Mammary epithelial cell (primary cell): ENCODE measurements at places on chromosomes 11 and 22.

GRCh38 chr22:37897807-37898206 is 8.3 kb upstream of the MICALL1 start:
- no peak for DNase-seq

- DNase-seq, result no peak
Measured at GRCh38 chr11:78666675-78667160, 92.1 kb upstream of the NARS2 start.

- no peak for DNase-seq
Measured at GRCh38 chr22:26587991-26588613, 1.8 kb downstream of the TPST2 start.

GRCh38 chr11:35114906-35115687 is 23.9 kb upstream of the CD44 start:
- no peak for DNase-seq

DNA sequence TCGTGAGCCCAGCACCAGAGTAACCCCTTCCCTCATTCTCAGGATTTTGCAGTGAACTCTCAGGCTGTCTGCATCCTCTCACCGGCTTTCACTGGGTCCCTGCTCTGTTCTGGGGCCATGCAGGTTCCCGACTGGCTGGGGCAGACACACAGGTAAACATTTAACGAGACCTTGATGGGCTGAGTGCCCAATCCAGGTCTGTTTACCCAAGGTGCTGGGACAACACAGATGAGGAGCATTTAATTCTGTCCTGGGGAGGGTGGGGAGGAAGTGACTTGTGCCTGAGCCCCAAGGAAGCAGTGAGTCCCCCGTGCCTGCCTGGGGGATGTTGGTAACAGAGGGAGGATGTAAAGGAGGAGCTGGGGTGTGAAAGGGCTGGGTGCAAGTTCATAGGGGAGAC is 4.4 kb downstream of the BIK start:
- no peak for DNase-seq

DNA sequence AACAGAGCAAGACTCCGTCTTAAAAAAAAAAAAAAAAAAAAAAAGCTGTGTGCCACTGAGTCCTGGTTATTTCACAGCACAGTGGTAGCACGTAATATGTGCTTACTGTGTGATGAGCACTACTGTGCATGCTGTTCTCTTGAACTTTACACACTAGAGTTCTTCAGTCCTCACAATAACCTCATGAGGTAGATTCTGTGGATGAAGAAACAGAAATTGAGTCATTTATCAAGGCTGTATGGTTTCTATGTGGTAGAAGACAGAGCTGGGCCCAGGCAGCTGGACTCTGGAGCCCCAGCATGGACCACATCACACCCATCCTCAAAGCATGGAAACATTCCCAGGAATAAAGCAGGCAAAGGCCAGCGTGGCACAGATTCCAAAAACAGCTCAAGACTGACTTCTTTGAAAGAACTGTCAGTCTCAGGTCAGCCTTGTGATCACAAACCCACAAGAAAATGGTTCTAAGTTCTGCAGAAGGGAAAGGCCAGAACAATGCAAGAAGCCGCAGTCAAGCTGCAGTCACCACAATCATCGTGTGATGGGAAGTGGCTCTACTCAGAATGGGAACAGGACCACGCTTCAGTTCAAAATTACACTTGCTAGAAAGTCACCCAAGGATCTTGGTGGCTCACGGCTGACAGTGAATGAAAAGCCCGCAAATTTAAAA is 49.5 kb downstream of the MICAL3 start:
- no peak for DNase-seq

DNA sequence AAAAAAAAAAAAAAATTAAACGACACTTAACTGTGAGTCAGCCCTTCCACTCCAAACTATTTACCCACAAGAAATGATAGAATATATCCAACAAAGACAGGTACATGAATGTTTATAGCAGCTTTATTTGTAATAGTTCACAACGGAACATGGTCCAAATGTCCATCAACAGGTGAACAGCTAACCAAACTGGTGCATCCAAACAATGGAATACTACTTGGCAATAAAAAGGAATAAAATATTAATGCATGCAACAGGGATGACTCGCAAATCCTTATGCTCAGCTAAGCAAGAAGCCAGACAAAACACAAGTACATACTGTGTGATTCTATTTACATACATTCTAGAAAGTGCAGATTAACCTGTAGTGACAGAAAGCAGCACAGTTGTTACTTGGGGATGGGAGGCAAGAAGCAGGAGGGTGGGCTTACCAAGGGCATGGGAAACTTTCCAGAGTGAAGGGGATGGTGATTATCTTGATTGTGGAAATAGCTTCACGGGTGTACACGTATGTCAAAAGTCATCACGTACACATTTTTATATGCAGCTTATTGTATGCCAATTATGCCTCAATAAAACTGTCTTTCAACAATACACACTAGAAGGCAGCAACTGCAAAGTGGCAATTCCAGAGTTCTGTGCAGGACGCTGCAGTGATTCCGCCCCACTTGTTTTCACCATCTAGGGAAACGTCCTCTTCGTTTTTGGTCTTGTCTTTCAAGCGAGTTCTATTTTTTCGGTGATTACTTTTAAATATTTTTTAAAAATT is 6.7 kb upstream of the SF1 start:
- DNase-seq, result no peak

- peak; percentile 50 for DNase-seq
Measured at GRCh38 chr11:130435671-130436070, 7.3 kb upstream of the ADAMTS8 start.

GRCh38 chr11:82546661-82547557 is 186.8 kb downstream of the FAM181B start:
- no peak for DNase-seq
